Suprapubic skin (tissue), 4 donors: ENCODE measurements at places on chromosomes 6 and 20.

GRCh38 chr20:10758446-10758845, 84.6 kb upstream of the JAG1 start:
- H3K36me3 ChIP-seq, result no peaks in the 10 kb centered on the region
- no peak for DNase-seq
- peaks cover 9% of the 10 kb centered on the region for H3K4me1 ChIP-seq
- no peak overlapping the region for H3K4me3 ChIP-seq
- no peak overlapping the region for H3K27ac ChIP-seq

DNA sequence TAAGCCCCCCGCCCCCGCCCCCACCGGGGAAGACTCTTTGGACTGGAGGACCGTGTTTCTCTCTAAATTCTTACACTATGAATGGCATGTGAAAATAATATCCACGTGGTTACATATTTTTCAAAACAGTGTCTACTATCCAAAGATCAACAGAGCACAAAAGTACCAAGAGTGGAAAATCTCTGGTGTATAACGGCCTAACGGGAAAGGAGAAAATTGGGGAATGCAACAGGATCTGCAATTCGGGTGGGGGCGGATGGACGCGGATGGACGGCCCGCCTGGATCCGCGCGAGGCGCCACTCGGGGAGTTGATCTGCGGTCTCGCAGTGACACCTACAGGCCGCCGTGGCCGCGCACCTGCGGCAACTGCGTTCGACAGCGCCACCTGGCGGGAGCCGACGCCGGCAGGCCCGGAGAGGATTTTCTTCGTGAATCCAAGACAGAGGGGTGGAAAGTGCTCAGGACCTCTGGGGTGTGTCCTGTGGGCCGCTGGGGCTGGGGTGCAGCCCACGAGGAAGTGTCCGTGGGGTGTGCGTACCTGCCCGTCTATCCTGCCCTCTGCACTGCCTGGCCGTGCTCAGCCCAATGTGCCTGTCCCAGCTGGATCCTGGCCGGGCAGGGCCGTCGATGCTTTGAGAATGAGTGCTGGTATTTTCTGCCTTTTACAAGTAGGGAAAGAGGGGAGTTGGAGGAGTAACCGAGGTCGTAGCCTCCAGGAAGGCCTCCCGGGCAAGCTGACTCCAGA, 18.6 kb downstream of the ANKRD60 start:
- H3K4me1 ChIP-seq, result no peaks in the 10 kb centered on the region
- no peak overlapping the region for H3K4me3 ChIP-seq
- no peak overlapping the region for H3K27ac ChIP-seq
- no peaks in the 10 kb centered on the region for H3K36me3 ChIP-seq
- peak; percentile 92 for DNase-seq

GRCh38 chr20:43302936-43303335, 113.2 kb upstream of the PTPRT start:
- no peaks in the 10 kb centered on the region for H3K4me1 ChIP-seq
- no peak for DNase-seq
- H3K27me3 ChIP-seq, result no peaks in the 10 kb centered on the region
- no peaks in the 10 kb centered on the region for H3K36me3 ChIP-seq
- H3K4me3 ChIP-seq, result no peak overlapping the region

DNA sequence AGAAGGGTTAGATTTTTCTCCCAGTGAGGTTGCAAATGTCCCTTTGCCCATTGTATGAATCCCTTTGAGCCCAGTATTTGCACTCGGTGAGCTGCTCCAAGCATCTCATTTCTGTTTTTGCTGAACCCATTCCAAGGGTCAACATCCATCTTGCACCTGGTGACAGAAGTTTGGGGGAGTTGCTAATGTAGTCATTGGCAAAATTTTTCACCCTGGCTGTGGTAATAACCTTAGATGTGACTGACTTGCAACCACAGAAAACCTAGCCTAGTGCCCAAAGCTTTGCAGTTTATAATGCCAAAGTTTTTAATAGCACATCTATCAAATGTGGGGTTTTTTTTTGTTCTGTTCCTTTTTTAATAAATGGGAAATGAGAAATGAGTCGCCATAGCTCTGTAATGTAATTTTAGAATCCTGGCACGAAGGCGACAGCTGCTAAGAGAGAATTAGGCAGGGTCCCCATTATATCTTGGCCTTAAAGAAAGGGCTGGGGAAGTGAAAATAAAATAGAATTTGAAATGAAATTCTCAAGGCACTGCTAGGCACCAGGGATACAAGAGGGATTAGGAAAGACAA, 682.8 kb downstream of the KIF16B start:
- H3K27me3 ChIP-seq, result no peaks in the 10 kb centered on the region
- DNase-seq, result no peak
- no peak overlapping the region for H3K27ac ChIP-seq

GRCh38 chr20:13271977-13272975, 51.2 kb downstream of the ISM1 start:
- H3K4me1 ChIP-seq, result no peaks in the 10 kb centered on the region
- no peak overlapping the region for H3K4me3 ChIP-seq
- DNase-seq, result no peak
- H3K27ac ChIP-seq, result no peak overlapping the region
- H3K36me3 ChIP-seq, result no peaks in the 10 kb centered on the region

GRCh38 chr6:6315660-6316059, 4.8 kb downstream of the F13A1 start:
- peaks cover 22% of the 10 kb centered on the region for H3K27me3 ChIP-seq
- H3K4me3 ChIP-seq, result no peak overlapping the region
- DNase-seq, result no peak
- H3K27ac ChIP-seq, result no peak overlapping the region
- no peaks in the 10 kb centered on the region for H3K36me3 ChIP-seq
- peaks cover 6% of the 10 kb centered on the region for H3K4me1 ChIP-seq

DNA sequence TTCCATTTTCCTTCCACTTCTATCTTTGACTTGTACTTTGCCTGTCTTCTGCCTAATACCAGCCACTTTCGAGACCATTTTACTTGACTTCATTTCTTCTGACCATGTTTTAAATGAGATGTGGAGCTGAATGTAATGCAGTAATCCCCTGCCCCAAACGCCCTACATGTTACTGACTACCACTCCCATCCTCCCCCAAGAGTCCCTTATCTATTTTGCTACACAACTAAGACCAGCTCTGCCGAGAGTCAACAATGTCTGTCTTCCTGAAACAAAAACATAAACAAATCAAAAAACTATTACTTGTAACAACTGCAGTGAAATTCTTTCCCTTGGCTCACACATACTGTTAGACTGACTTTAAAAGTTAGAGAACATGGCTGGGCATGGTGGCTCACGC, 27.1 kb upstream of the KIAA1586 start:
- H3K27me3 ChIP-seq, result no peaks in the 10 kb centered on the region
- no peaks in the 10 kb centered on the region for H3K36me3 ChIP-seq
- DNase-seq, result no peak
- H3K4me1 ChIP-seq, result no peaks in the 10 kb centered on the region

- no peaks in the 10 kb centered on the region for H3K27me3 ChIP-seq
- peaks cover 7% of the 10 kb centered on the region for H3K4me1 ChIP-seq
- H3K4me3 ChIP-seq, result no peak overlapping the region
- H3K27ac ChIP-seq, result no peak overlapping the region
- no peaks in the 10 kb centered on the region for H3K36me3 ChIP-seq
These were observed 171.6 kb upstream of the ID4 start for GRCh38 chr6:19665613-19665909.

- DNase-seq, result no peak
- H3K4me1 ChIP-seq, result no peaks in the 10 kb centered on the region
- no peak overlapping the region for H3K27ac ChIP-seq
- no peak overlapping the region for H3K4me3 ChIP-seq
These were observed 66.4 kb upstream of the PDE10A start for GRCh38 chr6:165729307-165729936.

GRCh38 chr6:137016356-137016755, 28.4 kb downstream of the IL20RA start:
- no peak overlapping the region for H3K4me3 ChIP-seq
- no peaks in the 10 kb centered on the region for H3K27me3 ChIP-seq
- no peaks in the 10 kb centered on the region for H3K36me3 ChIP-seq
- H3K27ac ChIP-seq, result no peak overlapping the region
- no peak for DNase-seq

GRCh38 chr6:166415833-166416347, 33.1 kb upstream of the MPC1 start:
- H3K27ac ChIP-seq, result no peak overlapping the region
- H3K4me1 ChIP-seq, result no peaks in the 10 kb centered on the region
- H3K4me3 ChIP-seq, result no peak overlapping the region
- peak; percentile 30 for DNase-seq
- H3K36me3 ChIP-seq, result peaks cover 61% of the 10 kb centered on the region
- no peaks in the 10 kb centered on the region for H3K27me3 ChIP-seq

- H3K27me3 ChIP-seq, result no peaks in the 10 kb centered on the region
- H3K27ac ChIP-seq, result no peak overlapping the region
- H3K4me3 ChIP-seq, result no peak overlapping the region
- no peaks in the 10 kb centered on the region for H3K36me3 ChIP-seq
These were observed 25.8 kb upstream of the TNFRSF21 start for GRCh38 chr6:47335466-47335865.

DNA sequence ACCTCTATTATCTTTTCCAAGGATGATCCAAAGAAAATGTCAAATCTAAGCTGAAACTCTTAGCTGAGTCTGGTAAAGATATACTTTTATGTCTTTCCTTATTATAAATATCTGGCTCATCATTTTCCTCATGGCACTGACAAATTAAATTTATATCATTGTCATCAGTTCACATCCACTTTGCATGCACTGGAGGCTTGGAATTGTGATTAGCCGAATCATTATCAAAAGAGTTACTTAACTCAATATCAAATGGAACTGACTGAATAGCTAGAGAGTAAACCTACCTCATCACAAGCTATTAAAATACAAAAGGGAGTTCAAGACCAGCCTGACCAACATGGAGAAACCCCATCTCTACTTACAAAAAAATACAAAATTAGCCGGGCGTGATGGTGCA, 713.9 kb upstream of the MARCKS start:
- no peaks in the 10 kb centered on the region for H3K4me1 ChIP-seq
- no peaks in the 10 kb centered on the region for H3K36me3 ChIP-seq
- no peaks in the 10 kb centered on the region for H3K27me3 ChIP-seq
- DNase-seq, result no peak
- H3K4me3 ChIP-seq, result no peak overlapping the region
- no peak overlapping the region for H3K27ac ChIP-seq

- H3K27ac ChIP-seq, result no peak overlapping the region
- DNase-seq, result no peak
- H3K4me3 ChIP-seq, result no peak overlapping the region
- no peaks in the 10 kb centered on the region for H3K36me3 ChIP-seq
These were observed 28.4 kb downstream of the CEBPB start for GRCh38 chr20:50218987-50219435.

- H3K36me3 ChIP-seq, result no peaks in the 10 kb centered on the region
- H3K4me1 ChIP-seq, result peaks cover 36% of the 10 kb centered on the region
- no peak overlapping the region for H3K4me3 ChIP-seq
- DNase-seq, result no peak
These were observed 38.4 kb upstream of the ARHGAP18 start for GRCh38 chr6:129748212-129748900.

DNA sequence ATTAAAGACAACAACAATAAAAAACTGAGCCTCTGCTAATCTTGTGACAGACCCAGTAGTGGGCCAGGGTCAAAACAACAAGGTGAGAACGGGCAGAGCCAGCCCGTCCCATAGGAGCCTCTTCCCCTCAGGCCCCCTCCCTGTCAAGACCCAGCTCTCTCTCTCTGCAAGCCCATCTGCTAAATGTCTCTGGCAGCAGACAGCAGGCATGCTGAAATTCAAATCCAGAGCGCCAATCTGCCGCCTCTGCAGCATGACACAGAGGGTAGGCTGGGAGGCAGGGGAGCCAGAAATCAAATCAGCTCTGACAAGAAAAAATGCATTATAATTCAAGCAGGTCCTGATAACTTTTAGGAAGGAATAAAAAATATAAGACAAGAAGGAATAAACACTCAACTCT, 26.3 kb downstream of the METTL24 start:
- H3K4me3 ChIP-seq, result no peak overlapping the region
- peaks cover 20% of the 10 kb centered on the region for H3K4me1 ChIP-seq
- H3K27me3 ChIP-seq, result no peaks in the 10 kb centered on the region
- no peaks in the 10 kb centered on the region for H3K36me3 ChIP-seq
- H3K27ac ChIP-seq, result no peak overlapping the region
- no peak for DNase-seq

DNA sequence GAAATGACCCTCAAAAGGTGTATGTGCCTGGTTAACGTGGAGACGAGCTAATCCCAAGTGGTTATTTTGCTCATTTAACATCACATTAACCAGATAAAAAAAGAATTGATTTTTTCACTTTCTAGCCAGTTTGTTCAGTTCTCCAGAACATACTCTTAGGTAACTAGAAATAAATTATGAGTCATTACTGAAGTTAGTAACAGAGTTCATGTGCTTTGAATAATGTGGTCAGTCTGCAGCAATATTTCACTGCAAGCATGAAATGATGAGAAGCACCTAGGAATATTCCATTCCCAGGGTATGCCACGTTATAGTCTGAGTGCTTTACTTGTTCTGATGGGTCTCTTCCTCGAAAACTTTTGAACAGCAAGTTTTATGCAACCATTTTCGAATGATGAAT, 138.3 kb upstream of the INSM1 start:
- no peak for DNase-seq
- H3K36me3 ChIP-seq, result no peaks in the 10 kb centered on the region
- H3K4me3 ChIP-seq, result no peak overlapping the region
- H3K27ac ChIP-seq, result no peak overlapping the region

GRCh38 chr20:46342451-46343347, 34.4 kb upstream of the CDH22 start:
- peaks cover 47% of the 10 kb centered on the region for H3K27me3 ChIP-seq
- peaks cover 14% of the 10 kb centered on the region for H3K4me1 ChIP-seq
- peak overlapping the region; percentile 8 for H3K4me3 ChIP-seq
- H3K27ac ChIP-seq, result no peak overlapping the region
- peaks cover 6% of the 10 kb centered on the region for H3K36me3 ChIP-seq
